Muscle of leg (tissue), 16 donors: ENCODE measurements at places on chromosomes 3 and 15. TPM values are rescaled to one million over a fixed set of nuclear protein-coding genes. Genes with fewer than 3 reads are reported as not detected.

Gene SPINK8
- total RNA-seq = not detected

Gene OR5K2
- not detected for total RNA-seq

Gene CFAP100
- not detected for total RNA-seq

Gene C2CD4A
- under 0.01 TPM for total RNA-seq

Gene PP2D1
- not detected for total RNA-seq

Gene POLQ
- 2.7 TPM for total RNA-seq

Gene EXD1
- total RNA-seq = not detected

Gene ANKDD1A
- 3.5 TPM for total RNA-seq
